Cerebellum (tissue), 4 donors: ENCODE measurements at places on chromosomes 11 and 22. TPM values are rescaled to one million over a fixed set of nuclear protein-coding genes. Genes with fewer than 3 reads are reported as not detected.

DNA sequence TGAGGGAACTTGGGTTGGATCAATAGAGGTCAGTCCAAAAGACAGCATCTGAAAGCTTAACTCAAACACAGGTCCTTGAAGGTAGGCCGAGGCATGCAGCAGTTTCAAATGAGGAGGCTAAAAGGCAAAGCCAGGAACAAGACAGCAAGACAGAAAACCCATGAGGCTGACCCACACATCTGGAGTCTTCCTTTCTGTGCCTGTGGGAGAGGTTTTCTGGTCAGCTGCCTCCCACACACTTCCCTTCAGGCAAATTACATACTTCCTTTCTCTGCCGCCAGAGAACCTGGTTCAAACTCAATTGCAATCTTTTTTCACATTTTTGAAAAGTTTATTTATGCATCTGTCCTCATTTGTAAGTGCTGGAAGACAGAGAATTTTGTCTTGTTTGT lies 29.8 kb upstream of the CRTAM start:
- DNase-seq, result no peak

GRCh38 chr11:114783805-114784204 lies 105.5 kb downstream of the NXPE2 start:
- DNase-seq, result no peak

DNA sequence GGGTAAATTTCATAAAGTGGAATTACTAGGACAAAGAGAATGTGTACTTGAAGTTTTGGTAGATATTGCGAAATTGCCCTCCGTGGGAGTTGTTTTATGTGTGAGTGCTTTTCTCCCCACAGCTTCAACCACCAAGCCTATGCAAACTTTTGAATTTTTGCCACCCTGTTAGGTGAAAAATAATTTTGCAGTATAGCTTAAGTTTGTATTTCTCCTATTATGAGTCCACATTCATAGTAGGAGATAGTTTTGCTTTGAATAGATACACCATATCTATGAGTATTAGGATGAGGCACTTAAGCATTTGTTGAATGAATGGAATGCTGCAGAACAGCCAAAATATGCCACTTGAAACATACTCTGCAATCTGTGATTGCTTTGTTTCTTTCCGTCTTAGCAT lies 43.6 kb downstream of the UVRAG start:
- no peak for DNase-seq

Gene ABTB2
- 12.3 TPM for total RNA-seq

- DNase-seq, result no peak
Measured at GRCh38 chr22:29306175-29306834, at the start of gene GAS2L1. Gene GAS2L1, plus strand, starts transcription at chr22:29306650. Its CDS starts 1,456 bp downstream, at chr22:29308106.

- DNase-seq, result no peak
Measured at GRCh38 chr11:111944651-111945051, 7.5 kb downstream of the DIXDC1 start.

- no peak for DNase-seq
Measured at GRCh38 chr11:34300026-34300925, 57.5 kb downstream of the ABTB2 start.

DNA sequence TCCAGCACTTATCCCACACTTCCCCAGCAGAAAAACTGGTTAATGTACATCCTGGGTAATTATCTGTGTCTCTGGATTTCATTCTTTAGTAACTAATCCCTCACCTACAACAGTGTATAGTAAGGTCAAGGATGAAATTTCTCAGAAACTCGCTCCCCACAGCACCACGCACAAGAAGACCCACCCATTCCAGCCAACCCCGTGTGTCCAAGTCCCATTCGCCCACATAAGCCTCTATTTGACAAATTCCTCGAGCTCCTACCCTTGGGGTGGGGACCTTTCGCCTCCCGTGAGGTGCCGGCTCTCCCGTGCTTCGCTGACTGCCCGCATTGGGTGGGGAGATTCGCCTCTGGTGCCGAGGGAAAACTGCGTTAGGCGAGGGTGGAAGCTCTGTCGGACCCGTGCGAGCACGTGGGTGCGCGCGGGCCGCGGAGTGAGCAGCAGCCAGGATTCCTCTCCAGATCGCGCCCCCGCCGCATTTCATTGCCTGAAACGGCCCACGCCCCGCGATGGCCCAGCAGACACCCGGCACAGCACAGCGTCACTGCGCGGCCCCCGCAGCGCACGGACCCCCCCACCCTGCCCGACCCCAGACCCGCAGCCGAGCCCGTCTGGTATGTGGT lies 866 bp downstream of the EXPH5 start:
- peak; percentile 37 for DNase-seq

- no peak for DNase-seq
Measured at GRCh38 chr11:31786996-31787685, 24.0 kb downstream of the PAX6 start.

- no peak for DNase-seq
Measured at GRCh38 chr11:22798901-22799300, 30.7 kb downstream of the SVIP start.

DNA sequence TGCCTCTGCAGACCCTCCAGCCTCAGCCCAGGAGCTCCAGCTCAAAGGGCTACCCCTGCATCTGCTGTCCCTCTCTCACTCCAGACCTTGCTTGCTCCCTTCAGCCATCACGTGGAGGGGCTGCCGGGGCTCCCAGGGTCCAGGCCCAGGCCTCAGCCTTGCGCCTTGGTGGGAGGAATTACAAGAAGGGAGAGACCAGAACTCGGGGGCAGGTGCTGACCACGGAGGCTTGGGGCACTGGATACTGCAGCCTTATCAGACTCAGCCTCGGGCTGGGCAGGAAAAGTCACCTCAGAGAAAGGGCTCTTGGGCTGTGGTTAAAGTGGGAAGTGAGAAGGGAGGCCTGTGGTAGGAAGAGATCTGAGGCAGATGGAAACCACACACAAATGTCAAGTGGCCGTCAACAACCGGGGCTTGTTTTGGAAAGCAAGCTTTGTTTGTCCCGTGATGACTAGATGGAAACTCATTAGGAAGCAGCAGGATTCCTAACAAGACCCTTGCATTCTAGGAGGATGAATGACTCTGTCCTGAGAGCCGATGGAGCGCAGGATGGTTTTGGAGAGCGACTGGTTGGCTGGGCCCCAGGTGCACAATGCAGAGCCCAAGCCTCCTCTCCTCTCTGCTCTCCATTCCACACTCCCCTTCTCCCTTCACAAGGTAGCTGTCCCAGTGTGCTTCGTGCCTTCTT lies 1321.7 kb downstream of the TBC1D22A start:
- no peak for DNase-seq

Gene P2RX3
- total RNA-seq, result not detected

- no peak for DNase-seq
Measured at GRCh38 chr22:29840498-29840897, 2.4 kb upstream of the ASCC2 start.

DNA sequence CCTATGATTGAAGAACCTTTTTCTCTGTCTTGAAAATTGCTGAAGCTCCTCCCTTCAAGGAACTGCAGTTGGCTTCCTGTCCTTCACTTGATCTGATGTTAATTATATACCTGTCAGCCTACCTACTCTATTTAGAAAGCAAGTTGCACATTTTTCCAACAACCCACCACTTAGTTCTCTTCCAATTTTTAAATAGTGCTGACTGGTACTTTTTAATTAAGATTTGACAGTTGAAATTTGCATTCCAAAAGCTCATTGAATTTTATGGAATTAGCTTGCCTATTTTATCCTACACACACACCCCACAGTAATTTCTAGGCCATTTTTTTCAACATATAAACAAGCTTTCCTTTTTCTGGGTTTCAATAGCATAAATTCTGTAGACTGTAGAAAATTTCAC lies 820.3 kb upstream of the FAT3 start:
- no peak for DNase-seq

Gene POU2F3
- total RNA-seq, result 0.27 TPM

GRCh38 chr11:26846227-26846626 lies 124.4 kb upstream of the SLC5A12 start:
- no peak for DNase-seq

DNA sequence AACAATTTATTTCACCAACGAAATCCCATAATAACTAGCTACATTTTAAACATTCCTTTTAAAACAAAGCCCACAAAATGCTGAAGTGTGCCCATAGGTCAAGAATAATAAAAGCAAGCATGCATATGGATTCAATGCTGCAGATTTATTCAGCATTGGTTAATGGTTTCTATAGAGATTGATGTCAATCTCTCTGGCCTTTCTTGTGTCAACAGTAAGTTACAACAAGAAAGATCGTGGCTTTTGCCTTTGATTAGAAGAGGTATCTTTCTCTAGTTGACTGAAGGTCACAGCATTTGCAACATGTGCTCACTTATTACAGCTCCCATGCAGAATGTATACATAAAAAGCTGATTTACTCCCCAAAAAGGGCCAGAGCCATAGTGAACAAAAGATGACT lies 1.4 kb upstream of the SOX6 start:
- DNase-seq, result no peak

GRCh38 chr11:42043312-42043711 lies 583.9 kb upstream of the LRRC4C start:
- DNase-seq, result no peak

GRCh38 chr11:120773501-120774031 lies 250.3 kb upstream of the TBCEL start:
- DNase-seq, result no peak

Gene KCNQ1
- 0.45 TPM for total RNA-seq

GRCh38 chr22:20012741-20013331 lies 3.8 kb downstream of the ARVCF start:
- no peak for DNase-seq

GRCh38 chr11:86415026-86415425 lies 40.3 kb downstream of the CCDC81 start:
- DNase-seq, result no peak

DNA sequence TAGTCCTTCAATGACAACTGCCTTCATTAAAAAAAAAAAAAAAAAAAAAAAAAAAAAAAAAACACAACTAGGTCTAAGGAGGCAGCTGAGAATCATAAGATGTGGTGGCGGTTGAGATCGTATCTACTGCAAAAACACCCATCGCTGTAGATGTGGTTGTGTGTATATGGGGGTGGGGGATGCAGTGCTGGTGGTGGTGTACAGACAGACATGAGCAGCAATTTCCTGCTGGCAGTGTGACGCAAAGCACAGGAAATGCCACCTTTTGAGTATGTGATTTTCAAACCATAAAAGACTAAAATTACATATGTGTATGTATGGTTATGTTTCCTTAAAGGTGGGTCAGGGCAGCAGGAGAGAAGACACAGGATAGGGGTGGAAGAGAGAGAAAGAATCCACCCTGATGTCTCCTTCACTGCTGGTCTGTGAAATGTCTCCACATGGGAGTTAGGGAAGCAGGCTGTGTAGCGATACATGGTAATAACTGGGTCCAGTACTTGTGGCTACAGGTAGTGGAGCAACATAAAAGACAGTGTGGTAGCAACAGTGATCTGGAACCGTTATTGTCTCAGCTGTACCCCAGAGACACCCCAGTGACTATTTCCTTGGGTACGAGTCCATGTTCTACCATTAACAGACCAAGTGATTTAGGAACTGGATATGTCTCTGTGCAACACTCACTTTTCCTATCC lies 57.9 kb downstream of the SYTL2 start:
- DNase-seq, result no peak

Gene EXPH5
- total RNA-seq, result 8.8 TPM

Gene CLCF1
- total RNA-seq, result 0.27 TPM

DNA sequence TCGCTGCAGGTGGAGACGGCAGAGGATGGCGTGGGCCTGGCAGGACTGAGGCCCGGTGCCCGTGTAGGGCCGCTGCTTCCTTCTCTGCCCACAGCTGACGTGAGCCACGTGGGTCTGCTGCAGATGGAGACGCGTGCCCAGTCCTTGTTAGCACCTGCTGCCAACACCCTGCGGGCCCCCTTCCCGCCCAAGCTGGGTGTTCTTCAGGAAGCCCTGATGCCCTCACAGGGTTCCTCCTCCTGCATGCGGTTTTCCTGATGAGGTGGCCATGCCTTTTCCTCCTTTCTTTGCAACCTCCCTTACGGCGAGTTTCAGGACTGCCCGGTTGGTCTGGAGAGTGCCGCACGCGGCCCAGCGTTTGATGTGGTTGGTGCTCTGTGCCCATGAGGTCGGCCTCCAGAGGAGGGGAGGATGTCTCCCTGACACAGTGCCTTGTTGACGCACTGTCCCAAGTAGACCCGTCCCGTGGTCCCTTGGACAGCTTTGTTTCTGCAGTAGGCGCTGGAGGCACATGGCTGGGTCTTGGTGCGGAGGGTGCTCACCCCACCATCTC lies 44.7 kb downstream of the AP2A2 start:
- no peak for DNase-seq
